Stimulated activated CD4-positive, alpha-beta T cell treated with anti-CD3 and anti-CD28 coated beads, Interleukin-1b, Interleukin-23, amount 100 ng/mL, for 1 hour (primary cell): ENCODE measurements at places on chromosomes 7 and 10.

GRCh38 chr10:111203615-111204014 lies 126.8 kb downstream of the ADRA2A start:
- DNase-seq = no peak

DNA sequence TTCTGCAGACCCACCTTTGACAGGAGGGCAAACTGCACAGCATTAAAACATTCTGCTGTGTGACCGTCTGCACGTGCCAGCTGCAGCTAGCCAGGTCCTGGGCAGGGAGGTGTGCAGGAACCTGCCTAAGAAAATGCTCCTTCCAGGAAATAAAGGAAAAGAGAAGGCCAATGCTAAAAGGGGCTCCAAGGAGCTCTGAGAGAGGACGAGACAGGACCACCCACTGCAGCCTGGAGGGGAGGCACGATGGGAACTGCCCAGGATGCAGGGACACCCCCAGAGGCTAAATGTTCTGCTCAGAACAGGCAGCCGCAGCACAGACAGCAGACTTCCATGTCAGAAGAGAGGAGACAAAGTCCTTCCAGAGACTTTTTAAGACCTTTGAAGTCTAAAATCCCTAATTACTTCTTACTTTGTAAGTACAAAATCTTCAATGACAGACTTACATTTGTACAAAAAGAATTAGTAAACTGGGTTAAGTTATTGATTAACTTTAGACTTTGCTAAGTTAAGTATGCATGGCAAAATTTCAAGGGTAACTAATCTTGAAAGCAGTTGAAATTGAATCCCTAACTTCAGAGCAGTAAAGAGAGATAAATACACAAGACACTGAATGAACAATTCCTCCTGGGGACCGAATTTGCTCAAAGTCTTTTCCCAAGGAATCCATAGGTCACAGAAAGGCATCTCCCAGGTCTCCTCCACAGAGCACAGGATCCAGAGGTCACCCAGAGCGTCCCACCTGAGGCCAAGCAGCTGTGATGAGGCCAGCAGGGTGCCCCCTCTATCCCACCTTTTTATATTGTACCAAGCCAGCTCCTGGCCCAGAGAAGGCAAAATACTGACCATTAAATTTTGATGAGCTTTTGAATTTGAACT lies 21.5 kb downstream of the HSPA12A start:
- DNase-seq = no peak

- DNase-seq = no peak
These were observed 273.8 kb downstream of the NRG3 start for GRCh38 chr10:82148764-82149163.

DNA sequence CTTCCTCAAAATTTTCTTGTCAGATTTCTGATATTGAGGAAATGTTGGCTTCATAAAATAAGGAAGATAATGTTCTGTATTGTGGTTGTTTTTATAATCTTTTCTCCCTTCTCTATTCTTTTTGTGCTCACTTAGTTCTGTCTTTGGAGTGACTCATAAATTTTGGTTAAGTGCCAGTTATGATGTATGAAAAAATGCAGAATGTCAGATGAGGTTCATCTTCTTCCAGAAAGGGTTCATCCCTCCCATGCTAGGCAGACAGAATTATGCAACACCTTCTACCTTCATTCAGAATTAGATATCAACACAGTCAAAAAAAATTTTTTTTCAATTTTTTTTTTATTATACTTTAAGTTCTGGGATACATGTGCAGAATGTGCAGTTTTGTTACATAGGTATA lies 36.6 kb upstream of the CYP2C19 start:
- no peak for DNase-seq

DNA sequence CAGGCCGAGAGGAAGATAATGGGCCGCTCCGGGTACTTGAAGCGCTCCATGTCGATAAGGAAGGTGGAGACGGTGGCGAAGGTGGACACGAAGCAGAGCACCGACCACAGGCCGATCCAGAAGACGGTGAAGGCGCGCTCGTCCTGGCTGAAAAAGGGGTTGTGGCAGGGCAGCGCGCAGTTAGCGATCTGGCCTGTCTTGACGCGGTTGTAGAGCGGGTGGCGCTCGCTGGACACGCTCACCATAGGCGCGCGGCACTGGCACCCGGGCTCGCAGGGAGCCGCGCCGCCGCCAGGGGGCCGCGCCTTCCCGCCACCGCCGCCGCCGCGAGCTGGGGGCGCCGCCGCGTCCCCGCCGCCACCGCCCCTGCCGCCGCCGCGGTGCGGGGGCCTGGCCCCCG lies 1.6 kb downstream of the FZD8 start:
- DNase-seq = no peak
